Tibial nerve (tissue), 4 donors: ENCODE measurements at places on chromosomes 4 and X. TPM values are rescaled to one million over a fixed set of nuclear protein-coding genes. Genes with fewer than 3 reads are reported as not detected.
A peak's percentile ranks its signal among the peaks of the same experiment; 100 is the strongest.

DNA sequence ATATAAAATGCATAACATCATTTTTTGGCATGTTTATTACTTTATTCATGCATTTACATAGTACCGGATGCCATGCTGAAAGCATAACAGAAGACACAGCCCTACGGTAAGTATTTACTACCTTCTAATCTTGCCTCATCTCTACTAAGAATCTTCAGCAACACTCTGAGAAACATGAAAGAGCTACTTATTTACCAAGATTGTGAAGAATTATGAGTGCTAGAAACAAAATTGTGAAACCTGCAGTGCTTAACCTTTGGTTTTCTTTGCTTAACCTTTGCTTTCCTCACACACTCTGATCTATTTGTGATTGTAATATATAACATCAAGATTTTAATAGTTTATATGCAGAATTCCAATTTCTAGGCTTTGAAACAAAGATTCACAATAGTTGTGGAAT is 7.4 kb downstream of the ANTXR2 start:
- DNase-seq, result no peak
- H3K4me1 ChIP-seq, result peaks cover 5% of the 10 kb centered on the region
- no peak overlapping the region for H3K4me3 ChIP-seq
- no peak overlapping the region for H3K27ac ChIP-seq
- H3K36me3 ChIP-seq, result peaks cover 82% of the 10 kb centered on the region
- no peaks in the 10 kb centered on the region for H3K27me3 ChIP-seq

SPANXA2 gene
- not detected for total RNA-seq

CYLC1 gene
- total RNA-seq, result not detected

GRCh38 chr4:125389713-125390112 is 75.0 kb downstream of the FAT4 start:
- H3K4me1 ChIP-seq, result peaks cover 30% of the 10 kb centered on the region
- H3K27ac ChIP-seq, result peak overlapping the region; percentile 40
- no peak overlapping the region for H3K4me3 ChIP-seq
- H3K27me3 ChIP-seq, result no peaks in the 10 kb centered on the region

DNA sequence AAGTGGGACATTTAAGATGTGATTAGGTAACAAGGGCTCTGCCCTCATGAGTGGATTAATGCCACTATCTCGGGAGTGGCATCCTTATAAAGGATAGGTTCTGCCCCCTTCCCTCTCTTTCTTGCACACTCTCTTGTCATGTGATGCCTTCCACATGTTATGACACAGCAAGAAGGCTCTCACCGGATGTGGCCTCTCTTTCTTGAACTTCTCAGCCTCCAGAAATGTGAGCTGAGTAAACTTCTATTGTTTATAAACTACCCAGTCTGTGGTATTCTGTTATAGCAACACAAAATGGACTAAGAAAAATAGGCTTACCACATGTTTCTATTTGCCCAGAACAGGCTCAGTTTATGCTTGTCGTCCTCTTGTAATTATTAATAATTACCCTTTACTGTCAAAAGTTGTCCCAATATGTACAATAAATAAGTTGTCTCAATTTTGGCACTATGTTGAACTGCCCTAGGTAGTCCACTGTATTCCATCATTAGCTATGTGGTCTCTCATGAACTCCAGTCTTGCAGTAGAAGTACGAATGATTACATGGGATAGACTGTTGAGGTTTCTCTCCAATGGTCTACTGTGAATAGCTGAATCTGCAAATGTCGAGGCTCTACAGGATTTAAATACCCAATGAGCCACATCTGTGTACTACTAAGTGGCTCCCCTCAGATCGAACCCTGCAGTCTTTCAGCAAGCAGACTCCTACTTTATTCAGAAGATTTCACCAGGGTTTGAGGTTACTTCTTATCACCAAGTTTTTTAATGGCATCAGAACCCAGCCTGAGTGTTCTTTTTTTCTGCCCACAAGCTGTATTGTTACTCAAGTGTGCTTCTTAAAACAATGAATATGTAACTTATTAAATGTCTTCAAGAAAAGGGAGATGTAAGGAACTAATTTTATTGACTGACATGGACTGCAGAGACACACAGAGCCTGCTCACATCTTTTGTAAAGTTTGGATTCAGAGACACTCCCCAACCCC is 102.0 kb upstream of the LEF1 start:
- no peak overlapping the region for H3K27ac ChIP-seq
- no peak for DNase-seq
- no peaks in the 10 kb centered on the region for H3K36me3 ChIP-seq
- no peaks in the 10 kb centered on the region for H3K4me1 ChIP-seq
- H3K27me3 ChIP-seq, result no peaks in the 10 kb centered on the region

FABP2 gene
- not detected for total RNA-seq

- no peak for DNase-seq
- no peak overlapping the region for H3K4me3 ChIP-seq
- H3K27me3 ChIP-seq, result no peaks in the 10 kb centered on the region
- H3K4me1 ChIP-seq, result peaks cover 16% of the 10 kb centered on the region
- H3K36me3 ChIP-seq, result peaks cover 8% of the 10 kb centered on the region
- no peak overlapping the region for H3K27ac ChIP-seq
Measured at GRCh38 chr4:122898370-122899150, 23.8 kb downstream of the NUDT6 start.

DNA sequence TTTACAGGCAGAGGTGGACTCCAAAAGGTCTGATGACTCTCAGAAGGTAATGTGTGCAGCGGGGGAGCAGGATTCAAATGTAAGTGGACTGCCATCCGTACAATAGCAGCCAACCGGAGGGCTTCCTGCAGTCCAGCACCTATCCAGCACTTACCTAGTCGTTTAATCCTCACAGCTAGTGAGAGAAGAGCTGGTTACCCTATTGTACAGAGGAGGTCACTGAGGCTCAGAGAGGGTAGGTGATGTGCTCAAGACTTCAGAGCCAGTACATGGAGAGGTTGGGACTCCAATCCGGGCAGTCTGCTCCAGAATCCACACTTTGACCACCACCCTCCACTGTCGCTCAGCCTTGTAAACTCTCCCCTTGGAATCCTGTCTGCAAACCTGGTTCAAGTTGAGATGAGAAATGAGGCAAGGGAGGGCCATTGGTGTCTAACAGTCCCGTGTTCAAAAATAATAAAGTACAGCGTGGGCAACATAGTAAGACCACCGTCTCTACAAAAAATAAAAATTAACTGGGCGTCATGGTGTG is 22.5 kb upstream of the JAKMIP1 start:
- H3K4me1 ChIP-seq, result no peaks in the 10 kb centered on the region
- no peak overlapping the region for H3K4me3 ChIP-seq
- no peak for DNase-seq
- no peak overlapping the region for H3K27ac ChIP-seq
- H3K27me3 ChIP-seq, result no peaks in the 10 kb centered on the region

DNA sequence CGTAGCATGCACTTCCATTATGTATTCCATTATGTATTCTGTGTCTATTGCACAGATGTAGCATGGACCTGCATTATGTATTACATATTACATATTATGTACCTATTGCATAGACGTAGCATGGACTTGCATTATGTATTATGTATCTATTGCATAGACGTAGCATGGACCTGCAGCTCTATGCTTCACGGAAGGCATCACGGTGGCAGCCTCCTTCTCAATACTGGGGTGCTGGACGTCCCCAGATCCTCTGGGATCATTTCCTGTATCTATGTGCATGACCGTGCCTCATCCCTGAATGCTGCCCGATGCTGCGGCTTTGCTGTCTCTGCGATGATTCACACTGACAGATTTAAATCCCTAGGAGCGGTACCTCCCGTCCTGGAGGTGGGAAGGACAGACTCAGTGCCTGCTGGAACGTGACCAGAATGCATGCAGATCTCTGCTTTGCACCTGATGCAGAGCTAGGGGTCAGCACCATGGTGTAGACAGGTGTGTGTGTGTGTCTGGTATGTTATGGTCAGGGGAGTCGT is 317.5 kb downstream of the DHRSX start:
- H3K36me3 ChIP-seq, result no peaks in the 10 kb centered on the region
- H3K27ac ChIP-seq, result no peak overlapping the region
- no peaks in the 10 kb centered on the region for H3K4me1 ChIP-seq
- DNase-seq, result no peak

DNA sequence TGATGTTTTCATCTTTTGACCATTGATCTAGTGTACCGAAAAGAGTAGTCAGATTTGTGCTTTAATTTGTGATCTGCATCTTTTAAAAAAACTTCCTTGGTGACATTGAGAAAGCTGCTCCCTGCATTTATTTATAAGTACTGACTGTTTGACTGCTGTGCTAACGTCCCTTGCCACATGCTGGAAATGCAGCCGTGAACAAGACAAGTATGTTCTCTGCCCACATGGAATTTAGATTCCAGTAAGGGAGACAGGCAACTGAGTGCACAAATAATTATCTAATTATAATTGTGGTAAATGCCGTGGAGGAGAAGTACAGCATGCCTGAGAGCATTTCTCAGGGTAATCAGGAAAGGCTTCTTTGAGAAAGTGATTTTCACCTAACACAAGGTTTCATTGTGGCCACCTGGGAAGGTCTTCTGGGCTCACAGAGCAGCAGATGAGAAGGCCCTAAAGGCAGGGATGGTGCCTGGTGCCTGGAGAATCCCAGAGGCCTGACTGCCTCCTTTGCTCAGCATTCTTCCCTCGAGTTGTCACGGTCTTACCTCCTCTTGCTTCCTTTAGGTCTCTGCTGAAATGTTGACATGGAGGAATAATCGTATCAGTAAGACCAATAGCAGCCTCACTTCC is 55.8 kb downstream of the PTTG2 start:
- no peak overlapping the region for H3K4me3 ChIP-seq
- no peak for DNase-seq

GRCh38 chr4:22667332-22667940 is 25.3 kb upstream of the GBA3 start:
- H3K4me1 ChIP-seq, result no peaks in the 10 kb centered on the region
- no peak overlapping the region for H3K4me3 ChIP-seq
- no peaks in the 10 kb centered on the region for H3K36me3 ChIP-seq
- DNase-seq, result no peak
- H3K27ac ChIP-seq, result no peak overlapping the region

DNA sequence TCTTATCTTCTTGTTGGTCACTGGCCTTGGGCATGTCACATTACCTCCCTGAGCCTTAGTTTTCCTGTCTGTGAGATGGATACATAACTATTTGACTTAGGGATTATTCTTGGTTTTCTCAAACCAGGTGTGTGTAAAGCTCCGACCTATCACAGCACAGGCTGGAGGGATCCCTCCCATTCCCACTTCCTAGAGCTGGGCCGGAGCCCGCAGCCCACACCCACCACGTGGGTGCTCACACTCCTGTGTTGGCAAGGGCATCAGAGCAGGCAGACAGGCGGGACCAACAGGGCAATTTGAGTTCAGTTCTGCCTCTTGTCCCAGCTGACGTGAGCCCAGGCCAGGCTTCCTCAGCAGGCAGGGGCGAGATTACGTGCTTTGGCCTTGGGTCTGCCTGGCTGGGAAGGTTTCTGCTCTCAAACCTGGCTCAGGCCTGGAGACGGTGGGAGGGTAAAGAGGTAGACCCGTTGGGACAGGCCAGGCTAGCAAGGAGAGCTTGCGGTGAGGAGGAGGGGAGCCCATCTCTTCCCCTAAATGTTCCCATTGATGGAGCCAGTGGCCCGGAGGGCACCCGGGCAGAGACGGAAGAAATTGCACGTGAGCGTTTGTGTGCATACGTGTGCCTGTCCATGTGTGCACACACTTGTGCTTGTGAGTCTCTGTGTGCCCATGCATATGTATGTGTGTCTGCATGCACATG is 734 bp upstream of the SH3TC1 start:
- H3K4me3 ChIP-seq, result no peak overlapping the region
- H3K27me3 ChIP-seq, result no peaks in the 10 kb centered on the region
- H3K4me1 ChIP-seq, result peaks cover 40% of the 10 kb centered on the region
- peak overlapping the region; percentile 9 for H3K27ac ChIP-seq

DNA sequence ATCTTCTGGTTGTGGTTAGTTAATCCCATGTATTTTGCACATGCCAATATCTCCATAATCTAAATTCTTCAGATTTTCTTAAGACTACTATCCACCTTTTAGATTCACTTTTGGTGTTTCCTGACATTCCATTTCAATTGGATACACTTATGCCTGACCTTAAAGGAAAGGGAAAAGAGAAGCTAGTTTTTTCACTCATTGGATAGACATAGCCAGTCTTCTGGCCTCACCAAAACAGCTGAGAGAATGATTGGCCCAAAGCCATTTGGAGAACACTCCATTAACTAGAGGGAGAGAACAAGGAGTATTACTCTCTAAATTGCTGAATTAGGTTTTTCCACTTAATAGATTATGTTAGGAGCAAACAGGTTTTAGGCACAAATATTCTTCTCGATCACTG is 4.0 kb downstream of the PRPS1 start:
- peaks cover 12% of the 10 kb centered on the region for H3K4me1 ChIP-seq
- no peak for DNase-seq
- no peaks in the 10 kb centered on the region for H3K36me3 ChIP-seq
- no peak overlapping the region for H3K27ac ChIP-seq
- no peaks in the 10 kb centered on the region for H3K27me3 ChIP-seq
- H3K4me3 ChIP-seq, result no peak overlapping the region
